Kidney epithelial cell (primary cell): ENCODE measurements at places on chromosomes 3 and 15. TPM values are rescaled to one million over a fixed set of nuclear protein-coding genes. Genes with fewer than 3 reads are reported as not detected.

The SPSB4 gene
- total RNA-seq, result 0.41 and 0.67 TPM in 2 replicates

The CPA3 gene
- not detected in 2 replicates for total RNA-seq

The FILIP1L gene
- total RNA-seq, result 14.9 and 15.6 TPM in 2 replicates

The CPN2 gene
- total RNA-seq, result not detected in 2 replicates

The JMJD7 gene
- 14.0 and 16.0 TPM in 2 replicates for total RNA-seq

The LRRC31 gene
- not detected in 2 replicates for total RNA-seq

The SLITRK3 gene
- not detected in 2 replicates for total RNA-seq

The CCR3 gene
- not detected in 2 replicates for total RNA-seq

The TERB2 gene
- total RNA-seq, result not detected in 2 replicates

The SLC2A2 gene
- total RNA-seq, result not detected in 2 replicates

The OXNAD1 gene
- 16.6 and 18.8 TPM in 2 replicates for total RNA-seq

The CD96 gene
- total RNA-seq, result not detected in 2 replicates

The SCG5 gene
- total RNA-seq, result 42.5 and 59.1 TPM in 2 replicates

The TRIM59 gene
- total RNA-seq, result 13.8 and 20.9 TPM in 2 replicates

The RTP1 gene
- not detected in 2 replicates for total RNA-seq

The CNTN3 gene
- 2.0 and 2.6 TPM in 2 replicates for total RNA-seq

The FOXL2 gene
- total RNA-seq, result 0.54 and 0.68 TPM in 2 replicates

The FAM227B gene
- 5.3 and 5.8 TPM in 2 replicates for total RNA-seq
